ENCODE measurements at places on chromosomes 3 and 15.
A peak's percentile ranks its signal among the peaks of the same experiment; 100 is the strongest.

- DNase-seq, result no peak
These were observed 78.6 kb downstream of the VGLL4 start for GRCh38 chr3:11565072-11565471.

- DNase-seq, result no peak
These were observed 79.6 kb downstream of the DHX36 start for GRCh38 chr3:154244644-154245043.

DNA sequence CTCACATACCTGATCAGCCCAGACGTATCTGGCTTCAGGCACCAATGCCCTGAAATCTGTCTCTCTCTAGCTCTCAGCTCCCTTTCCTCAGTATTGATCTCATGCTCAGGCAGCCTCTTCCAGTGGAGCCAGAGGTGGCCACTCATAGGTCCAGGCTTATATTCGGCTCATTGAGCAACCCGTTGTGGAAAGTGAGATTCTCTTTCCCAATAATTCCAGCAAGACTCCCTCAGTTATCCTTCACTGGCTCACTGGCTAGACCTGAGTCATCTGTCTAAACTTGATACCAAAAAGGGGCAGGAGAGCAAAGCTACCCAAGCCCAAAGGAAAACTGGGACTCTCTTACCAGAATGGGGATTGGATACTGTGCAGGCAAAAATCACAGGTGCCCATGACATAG lies 33.4 kb upstream of the FRMD4B start:
- DNase-seq, result no peak

GRCh38 chr3:49720855-49721595 lies 1.5 kb upstream of the AMIGO3 start:
- no peak for DNase-seq

DNA sequence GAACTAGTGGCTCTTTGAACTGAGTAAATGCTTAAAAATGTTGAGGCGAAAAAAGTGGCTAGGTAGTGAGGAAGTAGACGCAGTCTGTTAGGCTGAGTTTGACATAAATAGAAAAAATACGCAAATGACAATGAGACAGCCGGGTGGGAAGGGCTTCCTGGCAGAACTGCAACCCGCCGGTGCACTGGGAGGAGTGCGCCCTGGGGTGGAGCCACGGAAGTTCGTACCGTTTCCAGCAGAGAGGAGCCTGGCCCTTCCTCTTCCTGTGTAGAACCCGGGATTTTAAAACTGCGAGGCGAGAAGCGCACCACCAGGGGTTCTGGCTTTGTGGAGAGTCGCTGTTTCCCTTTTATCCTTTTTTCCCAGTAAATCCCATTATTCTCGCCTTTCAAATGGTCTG lies 602.6 kb downstream of the PYDC2 start:
- no peak for DNase-seq

GRCh38 chr3:95289295-95289694 lies 1226.4 kb downstream of the NSUN3 start:
- DNase-seq, result no peak

- DNase-seq, result no peak
These were observed 20.0 kb downstream of the PCCB start for GRCh38 chr3:136270179-136270578.

GRCh38 chr3:11465744-11466616 lies 177.7 kb downstream of the VGLL4 start:
- DNase-seq, result no peak

- no peak for DNase-seq
These were observed 286.8 kb upstream of the UMPS start for GRCh38 chr3:124443446-124443845.

GRCh38 chr3:52120556-52121463 lies 33.4 kb downstream of the POC1A start:
- DNase-seq, result no peak

- no peak for DNase-seq
These were observed 100.8 kb downstream of the NEO1 start for GRCh38 chr15:73153024-73153423.

- DNase-seq, result no peak
These were observed 627 bp upstream of the PLS1 start for GRCh38 chr3:142595581-142595950.

GRCh38 chr15:62306851-62307504 lies 141.9 kb upstream of the C2CD4B start:
- peak; percentile 6 for DNase-seq

DNA sequence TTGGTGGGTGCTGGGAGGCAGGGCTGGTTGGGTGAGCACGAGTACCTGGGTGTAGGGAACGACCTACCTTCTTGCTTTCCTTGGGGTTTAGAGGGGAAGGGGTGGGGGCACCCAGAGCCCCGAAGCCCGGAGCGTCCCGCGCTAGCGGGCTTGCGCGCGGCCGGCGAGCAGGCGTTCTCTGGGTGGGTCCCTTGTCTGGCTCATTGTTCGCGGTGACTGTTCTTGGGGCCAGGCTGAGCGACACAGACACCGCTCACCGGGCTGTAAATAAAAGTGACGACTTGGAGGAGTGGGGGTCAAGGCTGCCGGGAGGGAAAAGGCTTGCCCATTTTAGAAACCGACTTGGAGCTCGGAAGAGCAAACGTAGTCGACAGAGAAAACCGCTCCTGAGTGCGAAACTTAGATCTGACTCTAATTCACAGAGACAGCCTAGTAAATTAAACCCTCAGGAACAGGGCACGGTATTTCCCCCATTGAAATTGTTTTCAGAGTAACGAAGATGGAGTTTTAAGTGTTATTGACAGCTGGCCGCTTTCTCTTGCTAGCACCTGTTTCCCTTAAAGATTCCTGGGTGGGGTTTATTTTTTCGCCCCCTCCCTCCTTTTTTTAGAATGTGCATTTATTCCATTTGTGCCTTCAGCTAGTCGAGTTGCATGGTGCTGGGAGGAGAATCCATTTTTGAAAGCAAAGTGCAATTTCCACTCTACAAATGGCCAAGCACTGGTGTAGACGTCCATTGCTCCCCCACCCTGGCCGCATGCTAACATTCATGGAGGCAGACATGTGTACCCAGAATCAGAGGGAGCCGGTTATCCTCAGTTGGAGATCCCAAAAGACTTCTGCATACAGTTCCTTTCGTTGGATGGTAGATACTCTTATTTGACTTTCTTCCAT lies 532.1 kb upstream of the SEMA6D start:
- DNase-seq, result no peak

DNA sequence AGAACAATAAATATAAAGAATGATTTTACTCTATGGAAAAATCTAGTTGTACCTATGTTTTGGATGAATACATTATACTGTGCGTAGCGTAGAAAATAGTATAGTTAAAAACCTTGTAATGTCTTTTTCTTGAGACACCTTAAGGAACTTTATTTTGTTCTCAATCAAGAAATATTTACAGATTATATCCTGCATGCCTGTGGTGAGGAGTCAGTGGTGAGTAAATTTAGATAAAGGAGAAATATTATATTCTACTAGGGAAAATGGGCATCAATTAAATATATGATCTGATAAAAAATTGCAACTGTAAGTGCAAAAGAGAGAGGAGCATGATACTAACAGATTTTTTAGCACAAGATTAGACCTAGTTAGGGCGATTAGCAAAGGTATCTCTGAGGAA lies 157.7 kb downstream of the RBMS3 start:
- DNase-seq, result no peak

GRCh38 chr15:52417957-52418356 lies 110.7 kb downstream of the MYO5A start:
- DNase-seq, result no peak

GRCh38 chr3:20222274-20222673 lies 36.3 kb upstream of the SGO1 start:
- DNase-seq, result no peak

DNA sequence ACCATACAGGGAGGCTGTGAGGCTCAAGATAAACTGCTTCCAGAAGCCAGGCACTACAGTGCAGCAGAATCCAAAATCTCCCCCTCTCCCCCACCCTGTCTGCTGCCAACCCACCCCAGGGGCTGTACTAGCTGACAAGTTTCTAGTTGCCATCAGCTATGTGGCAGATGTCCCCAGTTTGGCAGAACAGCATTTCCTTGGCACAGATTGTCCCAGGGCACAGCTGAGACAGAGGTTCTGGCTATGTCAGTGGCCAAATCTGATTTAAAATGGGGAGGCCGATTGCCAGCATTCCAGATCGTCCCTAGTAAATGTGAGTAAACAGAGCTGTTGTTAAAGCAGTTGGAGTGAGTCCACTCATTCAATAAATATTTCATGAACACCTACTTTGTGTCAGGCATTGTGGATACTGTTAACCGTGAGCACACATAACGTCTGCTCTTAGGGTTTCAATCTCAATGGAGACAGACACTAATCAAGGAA lies 28.0 kb upstream of the CCDC174 start:
- no peak for DNase-seq

- DNase-seq, result no peak
These were observed 36.9 kb downstream of the RFTN1 start for GRCh38 chr3:16476636-16477035.

GRCh38 chr15:39468331-39468730 lies 112.5 kb upstream of the THBS1 start:
- no peak for DNase-seq

GRCh38 chr3:16395212-16395611 lies 118.3 kb downstream of the RFTN1 start:
- no peak for DNase-seq

DNA sequence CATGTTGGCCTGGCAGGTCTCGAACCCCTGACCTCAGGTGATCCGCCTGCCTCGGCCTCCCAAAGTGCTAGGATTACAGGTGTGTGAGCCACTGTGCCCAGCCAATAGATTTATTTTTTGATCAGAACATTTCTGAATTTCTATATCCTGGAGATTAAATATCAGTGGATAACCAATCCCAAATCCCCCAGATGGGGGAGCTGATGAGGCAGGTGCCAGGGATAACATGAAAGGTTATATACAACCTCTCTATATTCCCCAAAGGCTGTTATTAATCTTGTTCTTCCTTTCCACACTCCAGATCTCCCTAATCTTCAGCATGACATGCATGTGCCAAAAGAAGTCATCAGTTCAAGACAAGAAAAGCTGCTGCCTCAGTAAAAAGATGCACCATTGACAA lies 112.3 kb downstream of the WDR76 start:
- DNase-seq, result no peak

DNA sequence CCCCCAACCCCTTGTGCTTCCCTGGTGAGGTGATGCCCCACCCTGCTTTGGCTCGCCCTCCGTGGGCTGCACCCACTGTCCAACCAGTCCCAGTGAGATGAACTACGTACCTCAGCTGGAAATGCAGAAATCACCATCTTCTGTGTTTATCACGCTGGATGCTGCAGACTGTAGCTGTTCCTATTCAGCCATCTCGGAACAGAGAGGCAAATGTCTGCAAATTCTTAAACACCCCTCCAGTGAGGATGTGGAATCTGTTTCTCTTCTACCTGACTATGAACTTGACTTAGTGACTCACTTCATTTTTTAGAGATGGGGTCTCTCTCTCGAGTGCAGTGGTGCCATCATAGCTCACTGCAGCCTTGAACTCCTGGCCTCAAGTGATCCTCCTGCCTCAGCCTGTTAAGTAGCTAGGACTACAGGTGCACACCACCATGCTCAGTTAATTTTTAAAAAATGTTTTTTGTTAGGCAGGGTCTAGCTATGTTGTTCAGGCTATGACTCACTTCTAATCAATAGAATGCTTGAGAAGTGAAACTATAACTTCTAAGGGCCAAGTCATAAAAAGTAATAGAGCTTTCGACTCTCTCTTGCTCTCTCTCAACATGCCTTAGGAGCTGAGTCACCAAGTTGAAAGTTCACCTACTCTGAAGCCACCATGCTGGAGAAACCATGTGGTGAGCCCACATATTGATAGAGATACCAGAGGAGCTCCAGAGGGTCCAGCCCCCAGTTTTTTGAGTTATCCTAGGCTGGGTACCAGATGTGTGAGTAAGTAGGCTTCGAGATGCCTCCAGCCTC lies 11.5 kb upstream of the PARP14 start:
- no peak for DNase-seq
